ENCODE measurements at places on chromosomes 12 and 14.
A peak's percentile ranks its signal among the peaks of the same experiment; 100 is the strongest.

DNA sequence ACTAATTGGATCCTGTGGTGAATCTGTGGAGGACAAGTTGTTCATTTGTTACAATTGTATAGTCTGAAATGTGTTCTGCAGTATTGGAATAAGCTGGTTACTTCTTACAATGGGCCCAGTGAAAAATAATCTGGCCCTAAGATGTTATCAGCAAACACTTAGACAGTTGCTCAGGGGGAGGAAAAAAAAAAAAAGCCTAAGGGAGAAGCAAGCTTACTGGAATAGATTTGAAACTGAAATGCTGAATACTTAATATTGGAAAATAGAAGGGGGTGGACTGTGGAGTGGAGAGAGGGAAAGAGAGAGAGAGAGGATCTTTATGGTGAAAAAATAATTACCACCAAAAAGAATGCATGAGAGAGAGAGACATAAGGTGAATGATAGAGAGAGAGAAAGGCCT lies 4.0 kb downstream of the FOXG1 start:
- DNase-seq = no peak

- DNase-seq = no peak
Measured at GRCh38 chr14:30333934-30334333, 225.0 kb upstream of the G2E3 start.

- peak; percentile 89 for DNase-seq
Measured at GRCh38 chr12:26271889-26272492, 76.6 kb downstream of the SSPN start.

- no peak for DNase-seq
Measured at GRCh38 chr12:105823810-105824209, 314.9 kb downstream of the NUAK1 start.

GRCh38 chr14:78823035-78823434 lies 652.9 kb downstream of the NRXN3 start:
- no peak for DNase-seq

DNA sequence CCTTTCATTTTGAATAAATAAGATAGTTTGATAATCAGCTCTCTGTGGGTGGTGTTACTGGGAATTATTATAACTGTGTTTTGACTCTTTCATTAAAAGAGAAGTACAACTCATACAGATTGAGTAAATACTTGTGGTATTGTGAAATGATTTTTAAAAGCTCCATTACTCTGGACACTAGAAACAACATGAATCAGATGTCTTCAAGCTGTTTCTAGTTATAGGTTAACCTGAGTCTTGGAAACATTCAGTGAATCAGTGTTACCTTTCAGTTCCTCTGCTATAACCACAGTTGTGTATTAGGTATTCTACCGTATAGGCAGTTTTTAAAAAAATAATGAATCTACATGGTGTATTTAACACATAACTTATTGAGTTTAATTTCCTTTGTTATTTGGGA lies 128.4 kb upstream of the SSTR1 start:
- peak; percentile 51 for DNase-seq

DNA sequence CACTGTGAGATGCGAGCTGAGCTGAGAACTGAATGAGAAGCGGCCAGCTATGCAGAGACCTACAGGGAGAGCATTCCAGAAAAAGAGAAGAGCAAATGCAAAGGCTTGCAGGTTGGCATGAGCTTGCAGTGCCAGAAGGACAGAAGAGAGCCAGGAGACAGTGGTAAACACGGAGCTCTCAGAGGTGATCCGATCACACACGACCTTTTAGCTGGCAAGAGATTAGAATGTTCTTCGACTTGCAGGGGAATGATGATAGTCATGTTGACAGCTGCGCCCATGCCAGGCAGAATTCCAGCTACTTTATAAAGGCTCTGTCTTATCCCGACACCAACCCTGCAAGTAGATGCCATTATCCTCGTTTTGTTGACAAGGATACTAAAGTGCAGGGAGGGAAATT lies 256.8 kb downstream of the VRK1 start:
- no peak for DNase-seq

- no peak for DNase-seq
Measured at GRCh38 chr14:92225731-92226130, 97.2 kb upstream of the SLC24A4 start.

DNA sequence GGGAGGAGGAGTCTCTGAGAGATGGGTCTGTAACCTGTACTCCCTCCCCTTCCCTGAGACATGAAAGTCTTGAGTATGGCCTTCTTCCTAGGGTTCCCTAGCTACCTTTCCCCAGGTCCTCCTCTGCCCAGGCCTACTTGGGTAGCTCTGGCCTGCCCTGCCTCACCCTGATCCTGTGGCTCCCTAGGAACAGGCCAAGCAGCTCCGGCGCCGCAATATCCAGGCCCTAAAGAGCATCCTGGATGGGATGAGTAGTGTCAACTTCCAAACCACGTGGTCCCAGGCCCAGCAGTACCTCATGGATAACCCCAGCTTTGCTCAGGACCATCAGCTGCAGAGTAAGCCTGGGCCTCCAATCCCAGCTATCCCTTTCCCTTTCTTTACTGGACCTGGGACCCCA lies 12.3 kb downstream of the PRPF40B start:
- no peak for DNase-seq

GRCh38 chr12:121461048-121461447 lies 61.1 kb downstream of the RNF34 start:
- no peak for DNase-seq

DNA sequence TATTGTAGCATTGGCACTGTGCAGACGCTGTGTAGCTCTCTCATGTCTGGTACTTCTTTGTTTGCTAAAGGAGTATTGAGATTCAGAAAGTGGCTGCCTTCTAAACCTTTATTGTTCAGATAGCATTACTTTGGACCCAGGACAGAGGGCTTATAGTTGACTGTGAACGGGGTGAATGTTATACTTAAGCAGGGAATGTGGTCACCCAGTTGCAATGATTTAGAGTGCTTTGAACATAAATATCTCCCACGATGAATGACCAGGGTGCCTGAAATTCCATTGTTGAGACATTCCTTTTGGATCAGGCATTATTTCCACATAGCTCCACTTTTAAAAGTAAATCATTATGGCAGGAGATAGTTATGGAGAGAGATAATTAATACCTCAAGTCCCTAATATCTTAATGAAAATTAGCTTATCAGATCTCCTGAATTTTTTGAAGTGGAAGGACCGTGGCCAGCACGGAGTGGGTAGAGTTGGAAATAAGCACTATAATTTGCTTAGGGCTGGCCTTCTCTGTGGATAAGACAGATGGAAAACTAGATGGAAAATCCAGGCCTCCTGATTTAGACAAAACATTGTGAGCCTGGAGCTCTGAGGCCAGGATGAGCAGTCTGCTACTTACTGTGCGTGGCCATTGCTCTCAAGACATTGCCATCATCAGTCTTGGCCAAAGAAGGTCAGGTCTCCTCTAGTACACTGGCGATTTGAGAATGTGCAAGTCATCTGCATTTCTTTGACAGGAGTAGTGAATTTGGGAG lies 114.5 kb downstream of the ETV6 start:
- no peak for DNase-seq

DNA sequence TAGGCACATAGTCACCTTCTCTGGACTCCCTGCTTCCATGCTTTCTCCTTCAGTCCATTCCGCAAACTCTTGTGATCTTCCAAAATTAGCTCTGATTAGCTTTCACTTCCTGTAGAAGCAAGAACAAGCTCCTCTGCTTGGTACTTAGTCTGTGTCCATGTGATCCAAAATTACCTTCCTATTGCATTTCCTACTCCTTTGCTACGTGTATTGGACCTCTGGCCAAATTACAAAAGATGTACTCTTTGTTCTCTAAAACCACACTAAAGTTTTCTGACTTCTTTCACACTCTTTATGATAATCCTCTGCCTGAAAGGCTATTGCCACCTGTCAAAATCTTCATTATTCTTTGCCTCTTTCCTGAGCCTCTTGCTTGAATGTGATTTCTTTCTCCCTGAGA lies 786 bp upstream of the TSFM start:
- no peak for DNase-seq

GRCh38 chr12:129373746-129374145 lies 520.5 kb downstream of the GLT1D1 start:
- DNase-seq = no peak

GRCh38 chr12:106145539-106146447 lies 7.0 kb upstream of the NUAK1 start:
- DNase-seq = no peak

DNA sequence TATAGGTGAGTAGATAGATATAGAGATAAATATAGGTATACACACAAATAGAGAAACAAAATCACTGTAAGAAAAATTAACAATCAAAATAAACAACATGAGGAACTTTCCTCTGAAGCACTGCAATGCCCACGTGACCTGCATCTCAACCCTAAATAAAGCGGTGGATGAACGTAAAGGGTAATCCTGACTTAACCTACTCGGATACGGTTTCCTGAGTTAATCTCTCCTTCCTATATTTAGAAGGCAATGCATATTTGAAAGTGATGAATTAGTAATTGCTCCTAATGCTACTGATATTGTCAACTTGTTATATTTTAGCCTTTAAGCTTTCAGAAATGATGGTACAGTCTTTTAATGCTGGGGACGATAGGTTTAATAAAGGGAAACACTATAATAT lies 221.4 kb downstream of the ITPR2 start:
- DNase-seq = no peak

DNA sequence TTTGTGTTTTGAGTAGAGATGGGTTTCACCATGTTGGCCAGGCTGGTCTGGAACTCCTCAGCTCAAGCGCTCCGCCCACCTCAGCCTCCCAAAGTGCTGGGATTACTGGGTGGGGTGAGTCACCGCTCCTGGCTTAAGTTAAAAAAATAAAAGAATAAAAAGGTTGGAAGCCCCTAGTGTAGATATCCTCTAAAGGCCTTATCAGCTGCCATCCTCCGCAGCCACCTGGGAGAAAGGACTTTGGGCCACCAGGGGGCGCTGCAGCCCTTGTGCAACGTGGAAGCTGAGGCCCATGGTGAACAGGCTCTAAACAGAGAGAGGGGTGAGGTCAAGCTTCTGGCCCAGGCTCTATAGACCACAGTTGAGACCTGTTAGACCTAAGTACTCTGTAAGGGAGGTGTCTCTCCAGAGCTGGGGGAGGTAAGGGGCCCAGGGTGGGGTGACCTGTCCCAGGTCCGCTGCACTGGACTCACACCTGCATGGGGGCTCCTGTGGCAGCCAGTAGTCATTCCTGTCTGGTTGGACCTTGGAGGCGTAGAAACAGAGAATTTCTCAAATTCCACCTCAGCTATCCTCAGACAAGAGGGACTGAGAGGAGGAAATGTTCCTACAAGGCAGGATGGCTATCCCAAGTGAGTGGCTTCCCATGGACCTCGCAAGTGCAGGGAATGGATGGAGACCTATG lies 14.0 kb upstream of the RACGAP1 start:
- DNase-seq = peak; percentile 27

GRCh38 chr12:131378861-131379665 lies 331.8 kb upstream of the SFSWAP start:
- DNase-seq = no peak

DNA sequence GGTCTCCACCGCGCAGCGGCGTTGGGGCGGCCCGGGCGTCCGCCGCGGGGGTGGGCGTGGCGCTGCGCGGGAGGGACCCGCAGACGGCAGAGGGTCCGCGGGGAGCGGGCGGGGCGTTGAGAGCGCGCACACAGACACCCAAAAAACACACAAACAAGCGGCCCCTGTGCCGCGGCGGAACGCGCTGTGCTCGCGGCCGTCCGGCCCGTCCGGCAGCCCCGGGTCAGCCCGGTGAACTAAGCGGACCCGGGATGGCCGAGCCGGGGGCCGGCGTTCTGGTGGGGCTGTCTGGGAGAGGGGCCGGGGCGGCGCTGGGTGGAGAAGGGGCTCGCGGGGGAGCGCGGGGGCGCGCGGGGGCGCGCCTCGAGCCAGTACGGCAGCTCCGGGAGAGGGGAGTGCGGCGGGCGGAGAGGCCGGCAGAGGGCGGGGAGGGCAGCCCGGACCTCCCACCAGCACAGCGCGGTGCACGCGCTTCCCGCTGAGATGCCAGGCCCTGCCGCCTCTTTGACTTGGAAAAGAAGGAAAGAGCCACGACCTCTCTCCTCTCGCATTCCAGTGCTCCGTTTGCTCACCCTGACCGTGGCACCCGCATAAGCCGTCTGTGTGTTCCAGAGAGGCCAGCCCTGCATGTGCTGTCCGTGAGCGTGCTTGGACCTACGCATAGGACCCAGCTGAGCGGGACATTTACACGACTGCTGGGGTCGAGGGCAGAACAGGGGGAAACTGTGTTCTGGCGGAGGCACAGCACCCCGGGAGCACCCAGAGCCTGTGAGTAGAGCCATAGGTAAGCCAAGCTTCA lies 10.3 kb downstream of the SLC6A12 start:
- DNase-seq = no peak

GRCh38 chr12:65497660-65498059 lies 219.2 kb downstream of the MSRB3 start:
- no peak for DNase-seq

DNA sequence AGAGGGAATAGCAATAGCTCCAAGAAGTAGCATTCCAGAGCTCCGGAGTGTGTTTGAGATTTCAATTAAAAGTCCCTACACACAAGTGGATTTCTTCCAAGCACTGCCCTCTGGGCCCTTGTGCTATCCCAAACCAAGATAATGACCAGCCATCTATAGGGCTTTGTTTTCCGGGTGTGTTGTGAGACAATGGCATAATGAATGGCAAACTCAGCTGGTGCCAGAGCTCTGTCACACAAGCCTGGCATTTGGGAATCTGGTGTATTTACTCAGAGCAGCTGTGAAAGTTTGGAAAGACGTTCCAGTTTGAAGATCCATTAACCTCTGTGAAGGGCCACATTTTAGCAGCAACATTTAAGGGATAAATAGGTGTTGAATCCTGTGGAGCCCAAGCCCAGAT lies 61.2 kb upstream of the TMTC2 start:
- DNase-seq = no peak

DNA sequence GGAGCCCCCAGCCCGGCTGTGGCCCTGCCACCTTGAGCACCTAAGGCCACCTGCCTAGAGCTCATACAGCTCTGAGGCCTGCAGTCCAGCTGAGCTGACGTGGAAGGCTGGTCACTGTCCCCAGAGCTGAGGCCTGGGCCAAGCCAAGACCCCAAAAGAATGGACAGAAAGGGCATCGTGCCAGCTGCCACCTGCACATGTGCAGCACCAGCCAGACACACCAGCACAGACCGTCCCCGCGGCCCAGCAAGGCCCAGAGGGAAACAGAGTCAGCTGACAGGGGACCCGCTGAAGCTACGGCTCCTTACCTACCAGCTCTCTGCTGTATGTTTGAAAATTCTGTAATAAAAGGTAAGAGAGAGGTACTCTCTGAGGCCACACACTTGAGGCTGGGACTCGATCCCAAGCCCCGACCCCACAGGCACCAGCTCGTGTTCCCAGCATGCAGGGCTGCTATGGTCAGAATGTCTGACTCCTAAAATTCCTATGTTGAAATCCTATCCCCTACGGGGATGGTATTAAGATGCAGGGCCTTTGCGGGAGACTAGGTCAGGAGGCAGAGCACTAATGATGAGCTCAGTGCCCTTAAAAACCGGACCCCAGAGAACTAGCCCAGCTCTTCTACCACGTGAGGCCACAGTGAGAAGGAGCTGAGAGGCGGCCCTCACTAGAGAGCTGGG lies 25.4 kb downstream of the BRF1 start:
- DNase-seq = no peak

Data from epithelial cell of prostate (primary cell).